ENCODE measurements at places on chromosomes 11 and 22.
A peak's percentile ranks its signal among the peaks of the same experiment; 100 is the strongest.

DNA sequence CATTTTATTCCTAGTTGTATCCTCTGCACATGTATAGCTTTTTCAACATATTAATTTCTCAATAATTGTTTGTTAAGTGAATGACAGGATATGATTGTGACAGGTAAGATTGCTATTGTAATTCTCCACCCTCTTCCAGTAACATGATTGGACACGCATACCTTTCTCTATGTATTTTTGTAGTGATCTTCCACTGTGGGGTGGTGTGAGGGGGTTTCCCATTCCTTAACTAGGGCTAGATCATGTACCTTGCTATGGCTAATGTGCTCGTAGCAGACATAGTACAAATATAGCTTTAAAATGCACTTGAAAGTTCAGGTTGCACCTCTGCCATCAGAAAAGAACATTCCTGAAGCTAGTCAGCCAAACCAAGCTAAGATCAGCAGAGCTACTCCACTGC lies 2392.8 kb upstream of the RAG2 start:
- no peak for DNase-seq

DNA sequence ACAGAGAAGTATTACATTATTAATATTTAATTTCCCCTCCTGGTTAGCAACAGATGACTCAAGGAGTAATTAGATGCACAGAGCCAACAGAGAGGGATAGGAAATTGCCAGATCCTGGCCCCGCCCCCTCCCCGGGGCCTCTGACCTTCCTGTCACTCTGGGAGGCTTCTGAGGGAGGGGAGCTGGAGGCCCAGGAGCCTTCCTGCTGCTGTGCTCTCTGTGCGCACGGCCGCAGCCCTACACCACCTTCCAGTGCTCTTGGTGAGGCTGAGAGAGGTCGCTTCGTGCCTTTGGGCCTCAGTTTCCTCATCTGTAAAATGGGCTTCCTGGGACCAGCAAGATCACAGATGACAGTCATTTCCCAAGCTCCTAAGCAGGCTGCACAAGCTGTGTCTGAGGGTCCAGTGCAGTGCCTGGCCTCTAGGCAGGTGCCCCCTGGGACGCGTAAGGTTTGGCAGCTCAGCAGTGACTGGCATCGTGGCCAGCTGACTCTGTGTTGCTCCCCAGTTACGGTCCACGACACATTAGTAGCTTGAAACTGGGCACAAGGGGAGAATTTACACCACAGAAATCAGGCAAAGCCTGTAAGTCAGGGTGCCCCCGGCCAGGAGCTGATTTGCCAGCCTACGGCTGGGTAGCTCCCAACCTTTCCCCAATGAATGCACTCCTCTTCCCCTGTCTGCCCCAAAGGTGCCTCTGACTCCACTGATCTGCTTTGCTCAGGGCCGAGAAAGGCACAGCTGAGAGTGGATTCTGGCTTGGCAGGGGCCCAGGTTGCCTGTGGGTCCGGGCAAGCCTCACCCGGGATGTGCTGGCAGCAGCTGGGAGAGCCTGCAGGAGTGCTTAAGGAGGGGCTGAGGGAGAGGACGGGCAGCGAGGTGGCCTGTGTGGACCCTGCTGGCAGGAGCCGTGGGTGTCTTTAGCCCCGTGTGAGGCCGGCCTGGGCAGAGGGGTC lies 2.3 kb downstream of the ADORA2A start:
- DNase-seq: peak; percentile 72

- DNase-seq: no peak
Observed at GRCh38 chr22:26857169-26857568, 199.8 kb downstream of the MIAT start.

DNA sequence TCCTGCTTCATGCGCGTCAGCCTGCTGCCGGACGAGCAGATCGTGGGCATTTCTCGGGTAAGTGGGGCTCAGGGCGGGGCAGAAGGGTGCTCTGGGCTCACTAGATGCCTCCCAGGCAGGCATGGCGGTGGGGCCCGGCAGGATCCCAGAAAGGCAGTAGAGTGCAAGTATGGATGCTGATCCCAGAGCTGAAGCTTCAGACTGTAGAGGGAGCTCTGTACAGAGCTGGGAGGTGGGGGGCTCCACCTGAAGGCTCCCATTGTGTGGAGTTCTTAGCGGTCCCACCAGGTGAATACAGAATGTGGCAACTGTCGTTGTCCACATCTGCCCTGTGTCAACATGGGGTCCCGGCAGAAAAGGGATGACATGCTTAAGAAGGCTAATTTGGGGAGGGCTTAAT lies 16.5 kb upstream of the RHOD start:
- no peak for DNase-seq

DNA sequence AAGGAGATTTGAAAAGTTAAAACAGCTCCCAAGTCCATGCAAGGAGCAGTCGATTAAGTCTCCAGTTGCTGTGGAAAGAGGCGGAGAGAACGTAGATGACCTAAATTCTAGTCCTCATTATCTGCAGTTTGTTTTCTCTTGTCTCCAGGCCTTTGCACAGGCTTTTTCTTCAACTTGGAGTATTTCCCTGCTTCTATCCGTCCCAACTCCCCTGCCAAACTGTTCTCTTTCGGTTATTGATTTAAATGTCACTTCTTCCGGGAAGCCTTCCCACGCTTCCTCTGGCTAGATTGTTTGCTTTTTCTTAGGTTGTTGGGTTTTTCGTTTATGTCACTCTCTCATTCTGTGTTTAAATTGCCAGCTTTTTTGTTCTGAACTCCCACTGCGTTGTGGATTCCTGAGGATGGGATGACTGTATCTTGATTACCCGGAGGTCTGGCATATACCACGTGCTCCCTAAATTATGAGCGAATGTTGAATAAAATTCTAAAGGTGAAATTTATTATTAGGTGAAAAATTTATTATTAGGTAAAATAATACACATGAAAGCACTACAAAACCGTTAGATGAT lies 463 bp downstream of the TMEM126B start:
- no peak for DNase-seq

GRCh38 chr22:30573594-30574094 lies 821 bp downstream of the GAL3ST1 start:
- DNase-seq: no peak

DNA sequence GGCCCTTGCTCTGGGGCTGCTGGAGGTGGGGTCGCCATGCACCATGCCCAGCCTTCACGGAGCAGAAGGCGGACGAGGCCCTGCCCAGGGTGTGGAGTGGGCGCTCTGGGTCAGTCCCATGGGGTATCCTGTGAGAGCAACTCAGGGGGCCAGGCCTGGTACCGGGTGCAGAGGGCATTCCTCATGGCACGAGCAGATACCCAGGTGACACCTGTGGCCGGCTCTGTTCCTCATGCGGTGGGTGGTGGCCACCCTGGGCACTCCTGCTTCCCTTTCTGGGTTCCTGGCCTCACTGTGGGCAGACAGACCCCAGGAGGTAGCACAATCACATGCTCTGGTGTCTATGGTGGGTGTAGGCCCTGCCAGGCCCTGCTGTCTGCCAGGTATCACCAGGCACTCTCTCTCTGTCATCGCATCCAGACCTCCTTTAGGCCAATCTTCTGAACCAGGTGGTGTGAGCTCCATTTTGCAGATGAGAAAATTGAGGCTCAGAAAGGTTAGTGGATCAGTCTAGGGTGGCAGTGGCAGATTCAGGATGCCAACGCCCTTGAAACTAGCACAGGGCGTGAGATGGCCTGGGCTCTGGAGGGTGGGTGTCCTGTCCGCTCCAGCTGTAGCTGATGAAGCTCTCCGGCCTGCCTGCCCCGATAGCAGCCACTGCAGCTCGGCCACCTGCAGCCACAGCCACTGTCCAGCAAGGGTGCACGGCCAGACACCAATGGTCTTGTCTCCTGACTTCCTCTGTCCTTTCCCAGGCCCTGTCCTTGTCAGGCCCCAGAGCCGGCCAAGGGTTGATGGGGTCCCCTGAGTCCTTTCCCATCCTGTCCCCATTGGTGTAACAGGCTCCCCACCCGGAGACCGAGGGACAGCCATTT lies 15.1 kb downstream of the DGKZ start:
- DNase-seq: no peak

- DNase-seq: peak; percentile 67
Observed at GRCh38 chr22:30610299-30610698, 3.3 kb downstream of the TCN2 start.

GRCh38 chr11:120054753-120055045 lies 83.2 kb downstream of the TRIM29 start:
- no peak for DNase-seq

DNA sequence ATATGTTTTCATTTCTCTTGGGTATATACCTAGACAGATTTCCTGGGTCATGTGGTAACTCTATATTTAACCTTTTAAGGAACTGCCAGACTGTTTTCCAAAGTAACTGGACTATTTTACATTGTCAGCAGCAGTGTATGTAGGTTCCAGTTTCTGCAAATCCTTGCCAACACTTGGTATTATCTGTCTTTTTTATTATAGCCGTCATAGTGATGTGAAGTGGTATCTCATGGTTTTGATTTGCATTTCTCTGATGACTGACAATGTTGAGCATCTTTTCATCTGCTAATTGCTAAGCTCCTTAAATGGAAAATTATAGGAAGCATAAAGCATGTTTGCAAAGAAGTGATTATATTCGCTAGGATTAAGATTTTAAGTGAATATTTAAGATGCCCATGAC lies 13.9 kb downstream of the NNMT start:
- no peak for DNase-seq

- DNase-seq: no peak
Observed at GRCh38 chr11:14095882-14096281, 133.4 kb downstream of the SPON1 start.

- DNase-seq: peak; percentile 47
Observed at GRCh38 chr22:43346521-43346929, 3.4 kb upstream of the SCUBE1 start.

DNA sequence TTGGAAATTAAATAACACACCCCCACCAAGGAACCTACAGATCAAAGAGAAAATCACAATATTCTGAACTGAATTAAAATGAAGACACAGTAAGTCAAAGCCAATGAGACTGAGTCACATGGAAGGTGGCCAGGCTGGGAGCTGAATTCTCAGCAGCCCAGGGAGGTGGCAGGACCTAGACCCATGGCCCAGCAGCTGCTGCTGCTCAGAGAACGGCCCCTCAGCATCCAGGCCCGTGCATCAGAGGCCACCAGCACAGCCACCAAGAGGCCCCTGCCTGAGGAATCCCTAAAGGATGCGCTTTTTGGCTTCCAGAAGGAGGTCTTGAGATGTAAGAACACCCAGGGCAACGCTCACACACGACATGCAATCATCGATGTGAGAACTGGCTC lies 35.0 kb downstream of the TBX1 start:
- DNase-seq: no peak

GRCh38 chr11:92480499-92480898 lies 255.9 kb downstream of the FAT3 start:
- no peak for DNase-seq

- DNase-seq: no peak
Observed at GRCh38 chr11:94790661-94791180, 22.6 kb downstream of the AMOTL1 start.

- peak; percentile 51 for DNase-seq
Observed at GRCh38 chr11:1307163-1307870, 2.1 kb downstream of the TOLLIP start.

DNA sequence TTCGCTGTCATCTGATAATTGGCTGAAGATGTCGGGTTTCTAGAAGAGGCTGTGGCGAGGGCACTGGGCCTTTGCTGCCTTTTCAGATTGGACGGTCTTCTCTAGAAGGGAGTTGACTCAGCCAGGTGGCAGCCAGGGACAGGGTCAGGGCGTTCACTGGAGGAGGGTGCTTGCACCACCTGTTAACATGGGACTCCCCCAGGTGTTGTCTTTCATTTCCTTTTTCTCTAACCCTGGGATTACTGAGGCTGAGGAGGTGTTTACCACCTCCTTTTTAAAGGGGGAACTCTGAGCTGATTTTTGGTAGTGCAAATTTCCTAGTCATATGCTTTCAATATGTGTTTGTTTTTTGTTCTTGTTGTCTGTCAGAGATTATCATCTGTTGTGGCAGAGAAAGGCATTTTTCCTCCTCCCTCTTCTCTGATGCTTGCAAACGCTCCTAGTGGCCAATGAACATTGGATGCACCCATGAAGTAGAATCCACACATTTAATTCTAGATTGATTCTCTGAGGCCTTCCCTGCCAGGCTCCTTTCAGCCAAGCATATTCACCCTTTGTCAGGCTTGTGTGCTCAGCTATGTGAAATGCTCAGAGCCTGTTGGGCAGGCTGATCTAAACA lies 54.1 kb downstream of the LDLRAD3 start:
- DNase-seq: no peak

- no peak for DNase-seq
Observed at GRCh38 chr22:41766476-41766875, 34.0 kb upstream of the CCDC134 start.

DNA sequence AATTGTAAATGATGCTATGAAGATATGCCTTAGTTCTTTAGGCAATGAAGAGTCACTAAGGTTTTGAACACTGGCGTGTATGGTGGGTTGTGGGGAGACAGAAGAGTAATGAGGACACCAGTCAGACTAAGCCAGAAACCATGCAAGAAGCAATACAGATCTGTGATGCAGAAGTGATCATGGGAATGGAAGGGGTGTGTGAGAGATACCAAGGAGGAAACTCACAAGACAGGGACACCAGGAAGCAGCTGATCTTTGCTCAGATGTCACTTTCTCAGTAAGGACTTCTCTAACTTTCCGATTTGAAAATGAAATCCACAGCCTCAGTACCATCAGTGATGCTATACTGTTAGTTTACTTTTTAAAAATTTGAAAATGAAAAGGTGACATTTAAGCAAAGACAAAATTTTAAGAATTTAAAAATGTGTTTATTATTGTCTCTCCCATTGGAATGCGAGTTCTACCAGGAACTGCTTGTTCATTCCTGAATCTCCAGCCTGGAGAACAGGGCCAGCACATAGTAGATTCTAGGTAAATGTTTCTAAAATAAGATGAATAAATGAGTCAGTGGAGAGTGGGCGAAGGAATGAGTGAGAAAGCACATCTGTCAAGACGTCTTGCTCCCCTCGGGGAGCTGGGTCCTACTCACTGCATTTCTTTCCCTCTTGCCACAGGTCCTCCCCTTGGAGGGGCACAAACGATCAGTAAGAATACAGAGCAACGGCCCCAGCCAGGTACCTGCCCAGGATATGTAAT lies 60.4 kb downstream of the KCNJ1 start:
- DNase-seq: no peak

DNA sequence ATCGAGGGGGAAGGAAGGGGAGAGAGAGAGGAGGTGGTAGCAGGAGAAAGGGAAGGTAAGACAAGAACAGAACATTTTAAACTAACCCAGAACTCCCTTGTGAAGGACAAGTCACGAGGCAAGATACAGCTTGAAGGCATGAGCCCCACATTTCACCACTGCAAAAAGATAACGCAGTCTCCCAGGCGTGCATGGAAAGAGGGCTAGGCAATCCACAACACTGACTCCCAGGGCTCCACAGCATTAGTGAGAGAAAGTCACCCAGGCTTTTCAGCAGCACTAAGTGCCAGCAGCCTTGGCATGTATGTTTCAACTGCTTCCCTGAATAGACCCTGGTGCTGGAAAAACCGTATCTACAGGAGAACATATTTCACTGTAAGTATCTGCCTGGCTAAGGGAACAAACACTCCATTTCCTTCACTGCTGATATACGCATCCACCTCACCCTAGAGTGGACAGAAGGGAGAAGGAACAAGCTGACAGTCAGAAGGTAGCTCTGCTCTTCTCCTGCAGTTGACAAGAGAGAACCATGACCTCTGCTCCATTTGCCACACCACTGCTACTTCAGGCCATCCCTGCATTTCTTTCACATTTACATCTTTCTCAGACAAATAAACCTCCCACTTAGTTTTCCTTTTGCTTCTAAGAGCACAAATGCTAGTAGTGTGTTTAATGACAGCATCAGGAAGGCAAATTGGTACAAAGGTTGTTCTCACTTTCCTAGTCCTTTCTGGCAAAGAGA lies 87.9 kb downstream of the AMBRA1 start:
- no peak for DNase-seq
